Stimulated activated CD4-positive, alpha-beta T cell treated with anti-CD3 and anti-CD28 coated beads, TNF-alpha, amount 100 ng/mL, for 48 hours (primary cell): ENCODE measurements at places on chromosomes 12 and 14.
A peak's percentile ranks its signal among the peaks of the same experiment; 100 is the strongest.

- DNase-seq = no peak
Observed at GRCh38 chr12:120689397-120690082, 2.6 kb downstream of the MLEC start.

DNA sequence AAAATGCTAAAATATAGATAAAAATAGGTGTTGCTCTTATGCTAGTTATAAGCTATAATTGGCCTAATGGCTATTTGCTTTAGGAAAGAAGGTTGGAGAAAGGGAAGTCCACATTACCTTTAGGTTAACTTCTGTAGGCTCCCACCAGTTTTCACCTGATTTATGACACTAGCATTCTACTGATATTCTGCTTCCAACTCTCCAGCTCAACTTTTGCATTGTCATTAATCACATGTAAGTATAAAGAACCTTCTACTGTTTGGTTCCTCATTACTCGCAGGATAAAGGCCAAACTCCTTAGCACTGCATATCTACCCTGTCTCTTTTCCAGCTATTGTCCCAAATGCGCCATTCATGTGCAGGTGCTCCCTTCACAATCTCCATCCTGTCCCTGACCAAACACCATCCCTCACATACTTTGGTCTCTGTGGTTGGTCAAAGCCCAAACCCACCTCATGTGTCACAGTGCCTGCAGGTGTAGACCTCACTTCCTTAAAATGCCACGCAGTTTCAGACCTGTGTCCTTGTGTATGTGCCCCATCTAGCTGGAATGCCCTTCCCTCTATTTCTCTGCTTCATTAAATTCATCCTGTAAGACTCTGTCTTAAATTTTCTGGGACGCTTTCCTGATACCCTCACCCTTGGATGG, 3.3 kb downstream of the DDHD1 start:
- DNase-seq = no peak

- peak; percentile 21 for DNase-seq
Observed at GRCh38 chr12:116759783-116760621, 21.9 kb downstream of the RNFT2 start.

DNA sequence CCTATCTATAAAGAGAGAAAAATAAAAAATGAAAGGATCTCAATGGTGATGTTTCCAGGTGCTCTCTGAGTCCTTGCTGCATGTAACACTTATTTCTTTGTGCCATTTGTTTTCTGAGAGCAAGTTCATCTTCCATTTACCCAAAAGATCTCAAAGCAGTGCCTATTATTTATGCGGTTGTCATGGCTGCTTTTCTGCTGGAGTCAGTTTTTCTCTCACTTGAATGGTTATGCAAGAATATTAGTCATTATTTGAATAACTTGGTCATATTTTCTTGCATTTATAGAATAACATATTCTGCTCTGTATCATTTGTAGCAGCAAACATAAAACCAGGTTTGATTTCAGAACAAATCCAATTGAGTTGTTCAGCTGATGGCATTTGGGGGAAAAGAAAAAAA, 141.8 kb upstream of the G2E3 start:
- no peak for DNase-seq

GRCh38 chr12:116450406-116450910, 108.7 kb upstream of the MAP1LC3B2 start:
- DNase-seq = no peak

DNA sequence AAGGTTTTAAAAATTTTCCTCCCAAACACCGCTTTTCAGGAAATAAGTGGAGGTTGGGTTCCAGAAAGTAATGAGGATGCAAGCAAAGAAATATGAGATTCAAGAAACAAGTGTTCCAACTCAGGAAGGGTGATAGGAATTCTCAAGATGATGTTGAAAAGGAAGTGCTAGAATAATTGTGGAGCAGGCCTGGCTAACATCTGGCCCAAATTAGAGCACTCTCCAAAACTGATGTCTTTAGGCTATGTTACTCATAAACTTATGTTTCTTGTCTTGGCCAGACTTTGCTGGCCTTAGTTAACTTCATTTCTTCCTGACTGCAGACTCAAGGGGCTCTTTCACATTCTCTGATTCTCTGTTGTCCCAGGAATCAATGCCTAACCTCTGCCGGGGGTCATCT, 116.3 kb downstream of the TMTC3 start:
- DNase-seq = no peak

GRCh38 chr14:32166029-32166428, 35.8 kb upstream of the RNU6-7 start:
- DNase-seq = no peak

GRCh38 chr14:91155626-91156089, 41.8 kb downstream of the DGLUCY start:
- no peak for DNase-seq

- DNase-seq = no peak
Observed at GRCh38 chr12:48374164-48374563, 23.4 kb upstream of the ZNF641 start.

GRCh38 chr14:75449696-75450095, 21.9 kb downstream of the JDP2 start:
- no peak for DNase-seq

DNA sequence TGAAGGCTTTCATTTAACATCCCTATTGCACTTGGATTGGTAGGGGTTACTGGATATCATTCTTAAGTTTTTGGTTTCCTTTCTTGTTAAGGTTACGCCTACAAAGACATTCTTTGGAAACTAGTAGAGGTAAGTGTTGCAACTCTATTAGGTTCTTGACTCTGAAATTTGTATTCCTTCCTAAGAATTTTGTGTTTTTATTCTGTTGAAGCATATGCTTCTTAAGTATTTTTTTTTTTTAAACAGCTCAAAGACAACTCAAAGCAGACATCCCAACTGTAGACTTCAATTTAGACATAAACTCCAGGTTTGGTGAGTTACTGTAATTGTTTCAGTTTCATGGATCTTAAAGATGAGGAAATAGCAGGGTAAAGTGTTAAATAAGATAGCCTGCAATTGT, 1.1 kb upstream of the RBMS2 start:
- DNase-seq = no peak

- DNase-seq = no peak
Observed at GRCh38 chr12:132314035-132314434, 15.4 kb downstream of the GALNT9 start.

GRCh38 chr12:130132831-130133511, 29.3 kb upstream of the FZD10 start:
- no peak for DNase-seq

GRCh38 chr14:60933920-60934655, 46.8 kb downstream of the TRMT5 start:
- DNase-seq = no peak

- DNase-seq = no peak
Observed at GRCh38 chr14:36989806-36990205, 182.6 kb downstream of the SLC25A21 start.

GRCh38 chr12:3251067-3251466, 173.9 kb downstream of the TSPAN9 start:
- no peak for DNase-seq

DNA sequence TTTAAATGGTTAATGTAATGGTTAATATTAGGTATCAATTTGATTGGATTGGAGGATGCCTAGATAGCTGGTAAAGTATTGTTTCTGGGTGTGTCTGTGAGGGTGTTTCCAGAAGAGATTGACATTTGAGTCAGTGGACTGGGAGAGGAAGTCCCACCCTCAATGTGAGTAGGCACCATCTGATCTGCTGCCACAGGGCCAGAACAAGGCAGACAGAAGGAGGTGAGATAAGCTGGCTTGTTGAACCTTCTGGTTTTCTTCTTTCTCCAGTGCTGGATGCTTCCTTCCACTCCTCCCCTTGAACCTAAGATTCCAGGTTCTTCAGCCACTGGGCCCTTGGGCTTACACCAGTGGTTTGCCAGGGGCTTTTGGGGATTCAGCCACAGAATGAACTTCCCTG, 756.5 kb upstream of the LRFN5 start:
- no peak for DNase-seq

DNA sequence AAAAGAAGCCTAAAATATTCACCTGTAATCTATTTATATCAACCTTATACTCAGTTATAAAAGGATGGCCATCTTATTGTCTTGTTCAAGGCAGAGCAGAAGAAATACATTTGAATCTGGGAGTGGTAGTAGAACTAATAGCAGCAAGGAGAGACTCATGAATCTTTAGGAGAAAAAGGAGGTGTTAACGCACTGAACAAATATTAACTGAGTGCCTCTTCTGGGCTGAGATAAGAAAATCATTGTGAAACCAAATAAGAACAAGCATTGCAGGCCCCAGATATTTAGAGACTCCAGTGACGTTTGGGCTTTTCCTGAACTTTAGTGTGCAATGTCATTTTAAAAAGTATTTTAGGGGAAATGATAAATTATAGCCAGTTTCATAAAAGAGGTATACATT, 790.6 kb downstream of the DIO2 start:
- no peak for DNase-seq

DNA sequence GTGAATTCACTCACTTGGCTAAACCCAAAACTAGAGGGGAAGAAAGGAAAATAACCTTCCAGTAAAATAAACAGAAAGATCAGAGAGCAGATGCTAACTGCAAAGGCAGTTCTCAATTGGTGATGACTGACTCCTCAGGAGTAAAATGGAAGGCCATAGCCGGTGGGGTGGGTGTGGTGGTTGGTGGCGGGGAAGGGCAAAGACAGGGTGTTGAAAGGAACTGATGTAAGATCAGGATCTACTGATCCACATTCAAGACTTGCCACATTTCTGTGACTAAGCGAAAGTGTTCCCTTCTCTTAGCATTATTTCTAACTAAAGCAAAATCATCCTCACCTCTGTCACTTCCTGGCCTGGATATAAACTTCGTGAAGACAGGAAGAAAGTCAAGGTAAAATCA, 26.3 kb upstream of the TC2N start:
- no peak for DNase-seq

DNA sequence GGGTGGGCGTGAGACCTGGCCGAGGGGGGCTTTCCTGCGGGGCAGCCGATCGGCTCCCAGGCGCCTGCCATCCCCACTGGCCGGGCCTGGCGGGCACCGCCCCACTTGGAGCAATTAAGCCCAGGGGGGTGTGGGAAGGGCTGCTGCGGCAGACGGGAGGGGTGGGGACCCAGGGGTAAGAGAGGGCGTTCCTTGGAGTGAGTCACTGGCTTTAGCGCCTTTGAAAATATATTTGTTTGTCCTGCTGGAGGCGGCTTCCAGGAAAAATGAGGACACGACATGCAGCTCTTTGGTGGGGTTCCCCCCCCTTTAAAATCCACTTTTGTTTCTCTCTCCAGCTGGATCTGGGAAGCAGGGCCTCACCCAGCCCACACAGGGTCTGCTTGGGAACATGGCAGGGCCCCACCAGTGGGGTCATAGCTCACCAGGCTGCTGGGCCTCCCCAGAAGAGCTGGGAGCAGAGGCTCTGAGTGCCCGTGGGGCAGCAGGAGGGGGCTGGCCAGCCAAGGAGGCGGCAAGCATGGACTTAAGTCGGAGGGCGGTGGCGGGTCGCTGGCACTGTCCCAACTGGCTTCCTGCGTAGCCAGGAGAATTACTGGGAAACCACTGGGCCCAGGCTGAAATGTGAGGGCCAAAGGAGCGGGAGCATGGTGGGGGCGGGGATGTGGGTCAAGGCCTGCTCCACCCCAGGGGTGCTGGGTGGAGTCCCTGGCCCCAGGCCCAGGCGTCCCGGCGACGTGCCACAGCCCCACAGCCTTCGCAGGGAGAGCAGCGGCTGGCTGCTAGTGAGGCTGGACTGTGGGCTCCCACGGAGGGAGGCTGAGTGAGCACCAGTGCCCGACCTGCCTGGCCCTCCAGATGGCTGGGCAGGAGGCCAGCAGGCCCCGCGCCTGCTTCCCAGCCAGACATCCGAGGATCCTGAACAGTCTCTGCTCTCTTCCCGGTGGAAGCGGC, 128.0 kb downstream of the RFLNA start:
- DNase-seq = no peak

- no peak for DNase-seq
Observed at GRCh38 chr14:74515891-74516412, 22.4 kb downstream of the ISCA2 start.

- no peak for DNase-seq
Observed at GRCh38 chr12:105355752-105356151, 25.3 kb downstream of the C12orf75 start.

DNA sequence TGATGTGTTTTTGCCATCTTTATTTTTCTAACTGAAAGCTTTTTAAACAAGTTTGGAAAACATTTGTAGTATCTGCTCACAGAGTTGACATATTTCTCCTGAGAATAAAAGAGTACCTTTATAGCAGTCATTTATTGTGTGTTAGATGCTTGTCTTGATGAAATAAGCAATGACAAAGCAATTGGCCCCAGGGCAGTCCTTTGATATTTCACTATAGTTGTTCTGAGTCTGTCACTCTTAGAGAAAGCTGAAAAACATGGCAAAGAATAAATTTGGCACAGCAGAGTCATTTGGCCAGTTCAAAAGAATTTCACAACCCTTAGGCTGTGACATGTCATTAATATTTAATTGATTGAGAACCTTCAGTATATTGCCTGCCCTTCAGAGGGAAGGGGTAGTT, 166.2 kb downstream of the PTPRO start:
- DNase-seq = no peak

DNA sequence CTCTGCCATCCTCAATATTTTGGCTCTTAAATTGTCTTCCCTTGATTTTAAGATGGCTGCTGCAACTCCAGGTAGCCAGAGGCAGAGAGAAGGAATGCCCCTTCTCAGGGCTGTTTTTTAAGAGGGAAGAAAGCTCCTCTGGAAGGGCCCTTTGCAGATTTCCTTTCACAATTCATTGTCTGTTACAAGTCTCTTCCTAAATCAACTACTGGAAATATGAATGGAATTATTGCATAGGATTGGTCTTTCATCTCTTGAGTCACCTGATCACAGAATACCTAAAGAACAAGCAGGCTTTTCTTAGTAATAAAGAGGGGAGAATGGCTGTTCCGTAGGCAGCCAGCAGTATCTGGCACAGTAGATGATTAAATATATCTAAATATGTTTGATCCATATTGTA, 118.5 kb downstream of the ANO6 start:
- DNase-seq = no peak

DNA sequence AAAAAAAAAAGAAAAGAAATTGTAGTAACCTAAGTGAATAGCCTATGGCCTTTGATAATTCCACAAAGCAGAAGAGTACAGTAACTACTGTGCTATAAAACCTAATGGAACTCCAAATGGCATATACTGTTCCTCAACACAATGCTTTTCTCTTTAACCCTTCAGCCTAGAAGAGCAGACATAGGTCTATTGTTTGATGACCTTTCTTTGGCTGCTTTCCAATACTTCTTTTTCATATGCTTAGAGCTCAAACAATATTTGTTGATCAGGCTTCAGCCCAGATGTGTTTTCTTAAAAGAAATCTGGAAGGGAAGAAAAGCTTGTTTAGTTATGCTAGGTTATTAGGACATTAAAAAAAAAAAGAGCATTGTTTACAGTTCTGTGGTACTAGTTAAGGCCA, 116.4 kb downstream of the NTN4 start:
- DNase-seq = no peak
